ENCODE measurements at places on chromosomes 16 and 17. TPM values are rescaled to one million over a fixed set of nuclear protein-coding genes. Genes with fewer than 3 reads are reported as not detected.

JPT2 gene
- 45.2 TPM for total RNA-seq

C16orf92 gene
- not detected for total RNA-seq

TCAP gene
- total RNA-seq: 0.28 TPM

FOXF1 gene
- total RNA-seq: 0.66 TPM

ACSM2A gene
- not detected for total RNA-seq

ARHGAP44 gene
- total RNA-seq: 0.28 TPM

RASL10B gene
- total RNA-seq: 0.19 TPM

TBC1D3G gene
- not detected for total RNA-seq

MVD gene
- total RNA-seq: 36.1 TPM

WSCD1 gene
- total RNA-seq: 71.0 TPM

OR3A2 gene
- total RNA-seq: not detected

PDE6G gene
- total RNA-seq: 0.45 TPM

GSG1L gene
- not detected for total RNA-seq

PLA2G10 gene
- total RNA-seq: not detected

MED9 gene
- 8.4 TPM for total RNA-seq

RNFT1 gene
- 12.2 TPM for total RNA-seq

GRN gene
- 238 TPM for total RNA-seq

CHD9 gene
- 54.4 TPM for total RNA-seq

PYDC1 gene
- not detected for total RNA-seq

KRTAP1-3 gene
- total RNA-seq: not detected

TBX6 gene
- 0.09 TPM for total RNA-seq

CHST4 gene
- not detected for total RNA-seq

RPUSD1 gene
- 32.4 TPM for total RNA-seq

NGFR gene
- total RNA-seq: under 0.01 TPM

CMC2 gene
- total RNA-seq: 55.0 TPM

WNT9B gene
- not detected for total RNA-seq

RNF213 gene
- 81.3 TPM for total RNA-seq

ATP6V0D1 gene
- 86.7 TPM for total RNA-seq
